Naive thymus-derived CD8-positive, alpha-beta T cell (primary cell): ENCODE measurements at places on chromosomes 13 and 19. TPM values are rescaled to one million over a fixed set of nuclear protein-coding genes. Genes with fewer than 3 reads are reported as not detected.

DNA sequence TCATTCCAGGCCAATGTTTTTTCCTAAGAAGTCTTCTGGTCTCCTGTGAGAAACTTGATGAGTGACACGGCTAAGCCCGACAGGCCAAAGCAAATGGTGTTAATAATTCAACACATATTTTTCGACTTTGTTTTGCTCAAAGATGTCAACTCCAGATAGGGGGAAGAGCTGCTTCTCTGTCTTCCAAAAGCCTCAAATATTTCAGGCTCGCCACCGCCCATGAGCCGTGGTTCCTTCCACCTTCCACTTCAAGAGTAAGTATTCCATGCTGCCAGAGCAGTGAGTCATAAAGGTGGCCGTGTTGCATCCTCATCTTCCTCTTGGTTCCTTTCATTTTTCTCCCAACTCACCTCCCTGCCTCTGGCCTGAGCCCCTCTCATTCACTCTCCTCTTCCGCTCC lies 272.6 kb downstream of the EFNB2 start:
- DNase-seq: no peak

DNA sequence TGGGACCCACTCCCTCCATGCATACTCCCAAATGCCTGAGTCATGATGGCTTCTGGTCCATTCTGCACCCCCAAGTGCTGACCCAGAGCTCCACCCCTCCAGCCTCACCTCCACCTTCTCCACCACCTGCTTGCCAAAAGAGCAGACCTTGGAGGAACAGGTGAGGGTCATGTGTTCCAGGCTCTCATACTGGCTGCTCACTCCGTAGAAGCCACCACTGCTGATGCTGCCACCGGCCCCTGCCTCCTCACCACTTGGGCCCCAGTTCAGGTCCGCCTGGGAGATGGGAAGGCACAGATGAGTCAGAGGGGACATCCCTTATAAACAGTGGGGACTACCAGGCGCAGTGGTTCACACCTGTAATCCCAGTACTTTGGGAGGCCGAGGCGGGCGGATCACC lies 7.9 kb downstream of the CD37 start:
- DNase-seq: no peak

GRCh38 chr19:42246143-42246921 lies 3.9 kb upstream of the GSK3A start:
- no peak for DNase-seq

GRCh38 chr13:39341251-39341650 lies 261.7 kb downstream of the LHFPL6 start:
- no peak for DNase-seq

GRCh38 chr19:28504139-28504538 lies 708.8 kb downstream of the UQCRFS1 start:
- no peak for DNase-seq

Gene PDE4A
- 0.88 TPM for total RNA-seq

Gene SLC8A2
- total RNA-seq: not detected
